ENCODE measurements at places on chromosomes 1 and 21.

DNA sequence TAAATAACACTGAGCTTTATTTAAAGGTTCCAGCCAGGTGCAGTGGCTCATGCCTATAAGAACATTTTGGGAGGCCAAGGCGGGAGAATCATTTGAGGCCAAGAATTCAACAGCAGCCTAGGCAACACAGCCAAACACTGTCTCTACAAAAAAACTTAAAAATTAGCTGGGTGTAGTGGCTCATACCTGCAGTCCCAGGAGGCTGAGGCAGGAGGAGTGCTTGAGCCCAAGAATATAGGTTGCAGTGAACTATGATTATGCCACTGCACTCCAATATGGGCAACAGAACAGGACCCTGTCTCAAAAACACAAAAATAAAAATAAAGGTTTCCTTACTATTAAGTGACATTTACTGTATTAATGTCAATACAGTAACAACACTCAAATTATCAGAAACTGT, 2.1 kb downstream of the TAF12 start:
- peak; percentile 79 for DNase-seq

GRCh38 chr1:51306950-51307349, 23.4 kb downstream of the TTC39A start:
- DNase-seq: no peak

DNA sequence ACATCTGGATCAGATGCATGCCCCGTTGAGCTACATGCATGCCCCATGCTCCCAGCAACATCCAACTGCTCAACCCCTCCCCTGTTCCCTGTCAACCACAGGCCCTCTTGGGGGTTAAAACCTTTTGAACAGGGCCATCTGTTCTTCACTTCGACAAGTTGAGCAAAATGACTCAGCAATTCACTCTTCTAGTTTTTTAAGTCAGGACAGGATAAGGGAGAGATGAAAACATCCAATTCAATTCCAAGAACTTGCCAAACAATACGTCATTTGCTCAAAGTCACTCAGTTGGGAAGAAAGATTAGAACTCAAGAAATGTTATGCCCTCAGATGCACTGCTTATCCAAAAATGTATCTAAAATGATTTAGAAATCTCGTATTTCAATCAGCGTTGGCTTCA, 46.1 kb upstream of the MTF2 start:
- peak; percentile 61 for DNase-seq

DNA sequence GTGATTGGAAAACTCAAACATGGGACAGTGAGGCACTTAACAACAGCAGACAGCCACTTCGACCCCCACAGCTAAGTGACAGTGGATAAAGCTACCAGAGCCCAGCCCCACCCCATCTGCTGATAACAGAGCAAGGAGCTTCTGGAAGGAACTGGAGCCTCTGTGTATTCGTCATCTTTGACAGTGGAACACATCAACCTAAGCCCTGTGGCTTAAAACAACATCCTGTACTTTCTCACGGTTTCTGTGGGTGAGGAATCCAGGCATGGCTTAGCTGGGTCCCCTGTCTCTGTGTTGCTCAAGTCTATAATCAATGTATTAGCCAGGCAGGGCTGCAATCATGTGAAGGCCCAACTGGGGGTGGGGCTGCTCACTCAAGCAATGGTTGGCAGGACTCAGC, 18.4 kb upstream of the SIPA1L2 start:
- DNase-seq: peak; percentile 17

GRCh38 chr1:169105434-169106094, 926 bp upstream of the ATP1B1 start:
- peak; percentile 87 for DNase-seq

DNA sequence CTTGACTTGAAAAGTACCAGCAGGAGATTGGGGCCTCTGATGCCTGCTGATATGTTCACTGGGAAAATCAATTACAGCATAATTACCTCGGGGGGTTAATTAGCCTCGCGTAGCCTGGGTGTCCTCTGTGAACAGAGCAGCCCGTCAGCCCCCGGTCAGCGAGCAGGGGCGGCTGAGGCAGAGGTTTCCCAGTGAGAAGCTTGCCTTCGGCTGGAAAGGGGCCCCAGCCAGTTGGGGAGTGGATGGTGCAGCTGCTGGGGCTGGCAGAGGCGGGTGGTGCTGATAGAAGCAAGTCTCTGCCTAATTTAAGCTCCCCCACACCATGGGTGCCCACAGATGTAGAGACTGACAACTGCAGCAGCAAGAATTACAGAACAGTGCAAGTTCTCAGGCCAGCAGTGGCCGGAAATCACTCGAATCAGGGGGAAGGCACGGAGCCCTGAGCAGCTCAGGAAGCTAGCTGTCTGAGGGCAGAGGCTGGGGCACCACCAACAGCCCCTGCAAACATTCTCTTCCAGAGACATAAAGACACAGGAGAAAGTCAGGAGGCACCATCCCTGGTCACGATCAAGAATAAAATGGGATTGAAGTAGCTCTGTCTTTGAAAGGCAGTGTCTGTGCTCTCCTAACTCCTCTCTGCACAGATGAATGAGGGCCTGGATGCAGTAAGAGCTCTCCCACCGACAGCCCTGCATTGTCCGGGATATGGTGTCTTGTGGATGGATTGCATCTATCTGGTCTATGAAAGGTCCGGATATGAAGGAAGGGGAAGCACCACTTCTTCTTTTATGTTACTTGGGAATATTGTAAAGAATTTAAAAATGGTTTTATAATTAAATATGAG, 166.5 kb upstream of the CD34 start:
- peak; percentile 49 for DNase-seq

DNA sequence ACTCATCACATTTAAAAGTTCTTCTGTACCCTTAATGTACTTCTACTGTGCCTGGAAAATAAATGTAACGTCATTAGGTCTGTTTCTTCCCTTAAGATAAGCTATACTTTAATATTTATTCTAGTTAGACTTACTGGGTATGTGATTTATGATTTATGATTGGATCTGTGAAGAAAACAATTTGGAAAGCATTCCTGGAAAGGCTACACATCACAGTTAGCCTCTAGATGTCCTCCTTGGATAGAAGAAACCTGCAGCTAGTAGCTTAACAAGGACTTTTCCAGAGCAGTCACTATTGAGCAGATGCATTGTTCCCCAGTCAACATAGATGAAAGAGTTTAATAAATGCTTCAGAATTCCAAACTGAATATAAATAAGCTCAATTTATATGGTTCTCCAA, 22.2 kb upstream of the ABL2 start:
- peak; percentile 40 for DNase-seq

GRCh38 chr1:16245476-16246196, 8.7 kb upstream of the CPLANE2 start:
- no peak for DNase-seq

- DNase-seq: peak; percentile 32
Observed at GRCh38 chr1:178066908-178067614, 26.8 kb upstream of the RASAL2 start.

GRCh38 chr1:6612641-6613360, 730 bp upstream of the PHF13 start:
- no peak for DNase-seq

DNA sequence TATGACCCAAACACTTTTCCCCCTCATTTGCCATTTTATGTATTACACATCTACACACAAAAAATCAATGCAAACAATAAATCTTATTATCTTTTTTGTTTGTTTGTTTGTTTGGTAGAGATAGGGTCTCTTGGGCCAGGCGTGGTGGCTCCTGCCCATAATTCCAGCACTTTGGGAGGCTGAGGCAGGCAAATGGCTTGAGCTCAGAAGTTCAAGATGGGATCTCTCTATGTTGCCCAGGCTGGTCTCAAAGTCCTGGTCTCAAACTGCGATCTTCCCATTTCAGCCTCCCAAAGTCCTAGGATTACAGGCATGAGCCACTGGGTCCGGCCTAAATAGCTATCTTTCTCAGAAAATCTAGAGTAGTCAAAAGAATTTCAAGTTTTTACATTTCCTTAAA, 1.2 kb upstream of the DBT start:
- DNase-seq: no peak

DNA sequence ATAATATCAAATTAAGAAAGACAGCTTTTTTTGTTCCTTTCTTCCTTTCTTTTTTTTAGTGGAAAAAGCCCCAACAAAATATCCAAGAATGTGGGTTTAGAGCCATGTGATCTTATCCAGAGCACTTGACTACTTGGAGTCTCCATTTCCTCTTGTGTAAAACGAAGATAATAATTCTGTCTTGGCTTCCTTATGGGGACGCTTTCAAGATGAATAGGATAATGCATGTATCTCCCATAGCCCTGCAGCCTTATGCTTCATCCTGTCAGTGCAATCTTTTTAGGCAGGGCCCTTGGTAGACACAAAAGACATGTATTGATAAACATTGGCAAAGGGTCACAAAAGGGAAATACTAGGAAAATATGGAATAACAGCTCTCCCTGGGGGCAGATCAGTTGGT, 34.8 kb downstream of the ZBTB18 start:
- DNase-seq: peak; percentile 59

DNA sequence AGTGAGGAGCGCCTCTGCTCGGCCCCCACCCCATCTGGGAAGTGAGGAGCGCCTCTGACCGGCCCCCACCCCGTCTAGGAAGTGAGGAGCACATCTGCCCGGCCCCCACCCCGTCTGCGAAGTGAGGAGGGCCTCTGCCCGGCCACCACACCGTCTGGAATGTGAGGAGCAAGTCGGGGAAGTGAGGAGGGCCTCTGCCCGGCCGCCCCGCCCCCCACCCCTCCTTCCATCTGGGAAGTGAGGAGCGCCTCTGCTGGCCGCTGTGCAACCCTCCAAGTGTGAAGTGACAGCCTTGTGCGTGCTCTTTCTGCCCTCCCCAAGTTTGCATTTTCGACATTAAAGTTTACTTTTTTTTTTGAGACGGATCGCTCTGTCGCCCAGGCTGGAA, 5.1 kb upstream of the ZZZ3 start:
- DNase-seq: peak; percentile 69

DNA sequence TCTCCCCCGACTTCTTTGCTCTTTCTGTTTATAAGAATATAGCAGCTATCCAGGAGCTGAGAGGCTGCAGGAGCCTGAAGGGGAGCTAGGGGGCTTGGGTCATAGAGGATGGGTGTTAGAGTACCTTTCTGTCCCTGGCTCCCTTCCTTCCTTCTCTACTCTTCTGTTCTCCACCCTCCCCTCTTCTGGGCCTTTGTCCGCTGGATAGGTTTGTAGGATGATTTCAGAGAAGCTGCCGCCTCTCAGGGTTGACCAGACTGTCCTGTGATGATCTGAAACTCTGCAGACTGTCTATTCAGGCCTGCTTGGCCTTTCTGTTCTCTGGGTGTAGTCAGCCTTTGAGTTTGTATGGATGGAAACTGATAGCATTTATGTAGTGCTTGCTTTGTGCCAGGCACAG, 26.3 kb downstream of the PPFIA4 start:
- no peak for DNase-seq

DNA sequence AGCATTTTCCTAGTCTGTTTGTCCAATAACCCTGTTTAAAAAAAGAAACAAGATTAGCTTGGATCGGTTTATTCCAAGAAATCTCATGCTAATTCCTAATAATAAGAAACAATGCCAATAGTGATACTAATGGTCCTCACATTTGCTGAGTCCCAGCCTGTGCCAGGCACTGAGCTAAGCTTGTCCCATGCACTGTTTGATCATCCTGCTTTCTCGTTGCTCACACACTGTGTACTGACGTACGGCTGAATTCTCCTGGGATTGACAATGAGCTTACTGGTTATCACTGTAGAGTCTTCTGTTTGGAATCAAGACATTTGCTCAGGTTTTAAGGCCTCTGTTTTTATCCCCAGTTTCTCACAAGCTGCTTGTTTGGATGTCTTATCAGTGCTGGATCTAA, 71.1 kb downstream of the CACNA1E start:
- no peak for DNase-seq

DNA sequence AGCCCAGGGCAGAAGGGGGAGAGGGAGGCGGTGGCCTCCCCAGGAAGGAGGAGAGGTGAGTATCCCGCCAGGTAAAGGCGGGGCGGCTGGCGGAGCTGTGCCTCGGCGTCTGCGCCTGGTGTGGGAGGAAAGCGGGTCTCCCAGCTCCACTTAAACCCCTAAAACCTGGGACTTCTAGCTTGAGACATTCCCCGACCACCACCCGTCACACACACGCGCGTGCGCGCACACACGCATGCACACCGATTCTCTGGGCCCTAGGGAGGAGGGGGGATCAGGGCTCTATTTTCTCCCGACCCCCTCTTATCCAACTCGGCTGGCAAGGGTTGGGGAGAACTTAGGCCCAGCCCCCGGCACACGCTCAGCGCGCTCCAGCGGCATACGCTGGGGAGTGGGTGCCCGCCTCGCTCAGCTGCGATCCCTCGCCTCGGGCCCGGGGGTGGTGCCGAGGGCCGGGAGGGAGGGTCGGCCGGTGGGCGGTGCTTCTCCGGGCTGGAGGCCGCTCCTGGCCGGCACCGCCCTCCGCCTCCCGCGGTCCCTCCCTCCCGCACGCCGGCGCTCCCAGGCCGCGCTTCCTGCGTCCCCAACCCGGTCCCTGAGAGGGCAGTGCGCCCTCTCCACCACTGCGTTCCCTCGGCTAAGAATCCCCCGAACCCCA, at the start of gene TMEM51:
Gene TMEM51, plus strand, starts transcription at position 564 of the 658 bp plus-strand sequence. CDS start 61,341 bp downstream, outside the sequence.
- DNase-seq: peak; percentile 60

DNA sequence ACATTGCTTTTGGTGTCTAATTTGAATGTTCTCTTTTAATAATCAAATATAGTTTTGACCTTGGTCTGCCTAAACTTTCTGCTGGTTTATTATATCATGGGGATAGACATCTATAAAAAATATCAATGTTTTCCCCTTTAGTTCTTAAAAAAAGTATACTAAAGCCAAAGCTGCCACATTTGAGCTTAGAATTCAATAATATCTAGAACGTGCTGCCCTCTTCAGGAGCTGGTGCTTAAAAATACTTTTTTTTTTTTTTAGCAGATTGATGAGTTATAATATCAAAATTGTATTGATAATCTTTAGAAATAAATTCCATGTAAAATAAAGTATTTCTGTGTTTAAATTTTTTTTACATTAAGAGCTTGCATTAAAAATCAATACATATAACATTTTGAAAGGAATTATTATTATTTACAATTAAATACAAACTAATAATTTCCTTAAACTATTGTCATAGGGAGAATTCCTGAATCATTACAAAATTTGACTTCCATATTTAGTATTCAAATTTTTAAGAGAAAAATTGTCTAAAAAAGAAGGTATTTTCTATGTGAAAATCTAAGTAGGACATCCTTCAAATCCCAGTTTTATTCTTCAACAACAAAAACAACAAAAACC, 40.1 kb upstream of the ADGRL2 start:
- peak; percentile 30 for DNase-seq

GRCh38 chr1:38746941-38747600, 112.5 kb downstream of the RRAGC start:
- no peak for DNase-seq

GRCh38 chr1:199817266-199817665, 210.2 kb upstream of the NR5A2 start:
- no peak for DNase-seq

All from hematopoietic multipotent progenitor cell treated with erythropoietin and hydrocortisone succinate and interleukin-3 and kit ligand, for 4 days (in vitro differentiated cells).